ENCODE measurements at places on chromosomes 4 and X. TPM values are rescaled to one million over a fixed set of nuclear protein-coding genes. Genes with fewer than 3 reads are reported as not detected.
A peak's percentile ranks its signal among the peaks of the same experiment; 100 is the strongest.

DNA sequence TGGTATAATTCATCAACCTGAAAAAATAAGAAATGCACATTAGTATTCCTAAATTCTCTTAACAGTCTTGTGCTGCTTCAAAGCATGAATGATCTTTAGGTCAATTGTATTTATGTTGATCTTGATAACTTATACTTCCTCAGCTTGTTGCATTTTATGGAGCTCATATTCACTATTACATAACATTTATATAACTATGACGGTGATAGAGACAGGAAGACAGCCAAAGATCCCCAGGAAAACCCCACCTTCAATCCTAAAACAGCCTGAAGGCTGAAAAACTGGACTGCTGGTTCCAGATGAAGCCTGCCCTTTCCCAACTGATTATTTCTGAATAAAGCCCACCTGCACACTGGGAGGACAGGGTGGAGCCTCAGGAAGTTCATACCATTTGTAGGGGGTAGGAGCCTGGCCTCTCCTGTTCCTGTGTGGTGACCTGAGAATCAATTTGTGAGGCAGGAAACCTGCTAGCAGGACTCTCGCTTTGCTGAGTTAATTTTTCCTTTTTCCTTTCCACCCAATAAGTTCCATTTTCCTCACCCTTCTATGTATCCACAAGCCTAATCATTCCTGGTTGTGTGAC lies 30.5 kb downstream of the MAGEC1 start:
- no peaks in the 10 kb centered on the region for H3K36me3 ChIP-seq
- H3K4me1 ChIP-seq = no peaks in the 10 kb centered on the region
- no peaks in the 10 kb centered on the region for H3K27me3 ChIP-seq

GRCh38 chr4:159564615-159565014 lies 461.7 kb downstream of the RAPGEF2 start:
- H3K27me3 ChIP-seq = no peaks in the 10 kb centered on the region
- H3K27ac ChIP-seq = no peak overlapping the region
- no peak for DNase-seq

GRCh38 chr4:122959441-122959840 lies 37.0 kb upstream of the NUDT6 start:
- no peak overlapping the region for H3K4me3 ChIP-seq
- no peaks in the 10 kb centered on the region for H3K4me1 ChIP-seq
- peak overlapping the region; percentile 29 for H3K27ac ChIP-seq
- no peak for DNase-seq

Gene UGT2B11
- total RNA-seq = not detected

Gene GPR50
- not detected for total RNA-seq

DNA sequence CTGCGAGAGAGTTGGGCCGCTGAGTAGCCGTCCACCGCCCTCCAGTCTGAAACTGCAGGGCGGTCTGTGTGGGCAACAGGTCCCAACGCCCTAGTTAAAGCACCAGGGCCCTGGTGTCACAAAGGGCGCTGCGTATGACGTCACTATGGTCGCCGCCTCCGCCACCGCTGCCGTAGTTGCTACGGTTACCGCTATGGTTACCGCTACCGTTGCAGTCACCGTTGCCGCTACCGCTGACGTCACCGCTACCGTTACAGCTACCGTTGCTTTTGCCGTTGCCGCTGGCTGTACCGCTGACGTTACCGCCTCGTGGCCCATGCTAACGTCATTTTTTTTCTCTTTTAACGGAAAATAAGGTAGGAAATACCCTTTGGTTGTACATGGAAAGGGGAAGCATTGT lies at the start of gene PPP1R2C:
PPP1R2C (minus strand) TSS at position 68 of the 400 bp plus-strand sequence. CDS start 84 bp downstream, outside the sequence.
- H3K4me3 ChIP-seq = no peak within 1 kb of the TSS
- H3K27ac ChIP-seq = no peak within 1 kb of the TSS
- H3K4me1 ChIP-seq = no peaks in the 10 kb centered on the region

Gene CLCN4
- total RNA-seq = 4.5 TPM

DNA sequence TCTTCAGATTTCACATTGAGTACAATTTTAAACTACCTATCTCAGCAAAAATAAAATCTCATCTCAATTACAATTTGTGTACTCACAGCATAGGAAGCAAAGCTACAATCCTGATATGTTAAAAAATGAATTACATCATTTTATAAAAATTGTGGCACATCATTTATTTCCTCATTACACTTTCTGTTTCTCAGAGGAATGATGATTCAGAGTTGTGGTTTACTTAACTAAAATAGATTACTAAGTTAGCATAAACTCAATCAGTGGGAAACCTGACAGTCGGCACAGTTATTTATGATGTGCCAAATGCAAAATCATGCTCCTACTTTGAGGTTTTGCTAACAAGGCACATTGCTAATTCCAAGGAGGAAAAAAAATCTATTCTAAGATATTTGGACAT lies 325.0 kb downstream of the FBXO8 start:
- H3K4me1 ChIP-seq = no peaks in the 10 kb centered on the region
- no peak overlapping the region for H3K4me3 ChIP-seq
- no peaks in the 10 kb centered on the region for H3K27me3 ChIP-seq
- H3K36me3 ChIP-seq = no peaks in the 10 kb centered on the region
- H3K27ac ChIP-seq = no peak overlapping the region

- no peak overlapping the region for H3K4me3 ChIP-seq
- no peaks in the 10 kb centered on the region for H3K4me1 ChIP-seq
- H3K36me3 ChIP-seq = no peaks in the 10 kb centered on the region
- no peak for DNase-seq
- no peak overlapping the region for H3K27ac ChIP-seq
- H3K27me3 ChIP-seq = no peaks in the 10 kb centered on the region
Observed at GRCh38 chrX:67917421-67918010, 373.7 kb downstream of the AR start.

Gene TMPRSS11A
- not detected for total RNA-seq

GRCh38 chr4:41517121-41517520 lies 20.8 kb upstream of the LIMCH1 start:
- H3K36me3 ChIP-seq = no peaks in the 10 kb centered on the region
- H3K27me3 ChIP-seq = no peaks in the 10 kb centered on the region
- no peak overlapping the region for H3K27ac ChIP-seq
- H3K4me3 ChIP-seq = no peak overlapping the region

Gene CCKAR
- not detected for total RNA-seq

Gene CLDN22
- not detected for total RNA-seq

Gene TMEM131L
- total RNA-seq = 16.1 TPM

GRCh38 chr4:165440415-165441158 lies 61.8 kb downstream of the CPE start:
- H3K4me3 ChIP-seq = no peak overlapping the region
- no peak overlapping the region for H3K27ac ChIP-seq
- H3K27me3 ChIP-seq = no peaks in the 10 kb centered on the region
- peak; percentile 63 for DNase-seq
- no peaks in the 10 kb centered on the region for H3K36me3 ChIP-seq

GRCh38 chrX:46918434-46918833 lies 6.2 kb downstream of the JADE3 start:
- no peaks in the 10 kb centered on the region for H3K36me3 ChIP-seq
- H3K4me1 ChIP-seq = no peaks in the 10 kb centered on the region
- no peak overlapping the region for H3K4me3 ChIP-seq

Gene PLK4
- 15.1 TPM for total RNA-seq

DNA sequence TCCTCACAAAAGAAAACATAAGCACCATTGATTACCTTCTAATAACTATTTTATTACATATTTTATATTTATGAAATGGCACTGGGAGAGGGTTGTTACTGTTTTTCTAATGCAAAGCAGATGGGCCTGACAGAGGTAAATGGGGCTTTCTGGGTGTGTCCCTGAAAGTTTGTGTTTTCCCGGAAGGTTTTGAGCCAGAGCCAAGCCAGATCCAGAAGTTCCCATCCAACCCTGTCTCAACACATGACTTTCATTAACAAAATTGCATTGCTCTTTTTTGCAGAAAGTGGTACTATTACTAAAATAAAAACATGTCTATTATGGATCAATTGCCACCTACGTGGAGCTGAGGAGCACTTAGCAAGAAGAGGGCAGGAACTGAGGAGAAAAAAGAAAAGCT lies 181.3 kb downstream of the RAB28 start:
- no peaks in the 10 kb centered on the region for H3K4me1 ChIP-seq
- no peaks in the 10 kb centered on the region for H3K27me3 ChIP-seq
- H3K4me3 ChIP-seq = no peak overlapping the region
- no peak for DNase-seq
- no peak overlapping the region for H3K27ac ChIP-seq
